ENCODE measurements at places on chromosomes 13 and 19.

DNA sequence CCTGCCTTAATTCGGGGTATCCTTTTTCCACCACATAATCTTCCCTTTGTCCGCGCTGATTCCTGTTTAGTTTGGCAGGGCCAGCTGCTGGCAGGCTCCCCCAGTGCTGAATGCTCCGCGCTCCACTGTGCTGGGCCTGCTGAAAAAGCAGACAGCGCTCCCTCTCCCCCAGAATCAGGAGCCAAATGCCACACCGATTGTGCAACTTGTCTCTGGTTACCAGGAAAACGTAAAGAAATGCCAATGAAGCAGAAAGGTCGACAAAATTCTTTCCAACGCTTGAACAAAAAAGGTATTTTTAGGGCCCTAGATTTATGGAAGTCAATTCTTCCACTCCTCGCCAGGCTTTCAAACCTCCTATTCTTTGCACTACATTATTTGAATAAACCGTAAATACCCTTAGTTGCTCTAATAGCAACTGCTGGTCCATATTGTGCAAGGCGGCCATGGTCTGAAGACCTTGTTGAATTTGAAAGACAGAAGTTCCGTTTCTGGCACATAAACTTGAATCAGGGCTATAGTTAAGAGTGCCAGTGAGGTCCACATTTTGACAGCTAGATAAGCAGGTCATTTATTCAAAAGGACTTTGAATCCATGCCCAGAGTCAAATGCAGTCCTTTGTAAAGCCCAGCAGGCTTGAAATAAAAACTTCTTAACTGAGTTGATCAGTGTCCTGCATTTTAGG, 206.7 kb upstream of the RFC3 start:
- no peak for DNase-seq

DNA sequence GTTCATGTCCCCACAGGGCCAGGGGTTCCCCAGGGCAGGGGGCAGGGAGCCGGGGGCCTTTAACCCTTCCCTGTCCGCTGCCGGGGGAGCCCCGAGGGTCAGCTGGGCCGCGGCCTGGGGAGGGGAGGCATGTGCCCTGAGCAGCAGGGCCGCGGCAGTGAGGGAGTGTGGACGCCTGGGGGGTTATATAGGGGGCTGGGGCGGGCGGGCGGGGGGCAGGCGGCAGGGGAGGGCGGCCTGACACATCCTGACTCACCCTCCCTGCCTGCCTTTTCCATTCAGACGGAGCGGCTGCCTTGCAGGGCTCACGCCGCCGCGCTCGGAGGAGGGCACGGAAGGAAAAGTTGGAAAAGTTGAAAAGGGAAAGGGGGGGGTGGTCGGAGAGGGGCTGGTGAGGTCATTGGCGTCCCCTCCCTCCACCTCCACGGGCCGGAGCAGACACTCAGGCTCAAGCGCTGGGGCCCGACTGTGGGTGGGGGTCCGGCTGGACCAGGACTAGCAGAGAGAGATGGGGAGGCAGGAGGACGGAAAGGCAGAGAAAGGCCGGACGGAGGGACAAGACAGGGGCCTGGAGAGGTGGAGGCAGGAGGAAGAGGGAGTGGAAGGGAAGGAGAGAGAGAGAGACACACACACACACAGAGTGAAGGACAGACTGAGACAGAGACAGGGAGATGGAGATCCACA, at the start of gene IL11:
Gene IL11, minus strand, starts transcription at position 159 of the 684 bp plus-strand sequence. Its CDS starts 153 bp downstream, at position 6.
- DNase-seq, result no peak

GRCh38 chr13:21518617-21519144, 59.6 kb upstream of the ZDHHC20 start:
- DNase-seq, result no peak

- DNase-seq, result no peak
Measured at GRCh38 chr19:13118424-13119193, 545 bp downstream of the NACC1 start.

DNA sequence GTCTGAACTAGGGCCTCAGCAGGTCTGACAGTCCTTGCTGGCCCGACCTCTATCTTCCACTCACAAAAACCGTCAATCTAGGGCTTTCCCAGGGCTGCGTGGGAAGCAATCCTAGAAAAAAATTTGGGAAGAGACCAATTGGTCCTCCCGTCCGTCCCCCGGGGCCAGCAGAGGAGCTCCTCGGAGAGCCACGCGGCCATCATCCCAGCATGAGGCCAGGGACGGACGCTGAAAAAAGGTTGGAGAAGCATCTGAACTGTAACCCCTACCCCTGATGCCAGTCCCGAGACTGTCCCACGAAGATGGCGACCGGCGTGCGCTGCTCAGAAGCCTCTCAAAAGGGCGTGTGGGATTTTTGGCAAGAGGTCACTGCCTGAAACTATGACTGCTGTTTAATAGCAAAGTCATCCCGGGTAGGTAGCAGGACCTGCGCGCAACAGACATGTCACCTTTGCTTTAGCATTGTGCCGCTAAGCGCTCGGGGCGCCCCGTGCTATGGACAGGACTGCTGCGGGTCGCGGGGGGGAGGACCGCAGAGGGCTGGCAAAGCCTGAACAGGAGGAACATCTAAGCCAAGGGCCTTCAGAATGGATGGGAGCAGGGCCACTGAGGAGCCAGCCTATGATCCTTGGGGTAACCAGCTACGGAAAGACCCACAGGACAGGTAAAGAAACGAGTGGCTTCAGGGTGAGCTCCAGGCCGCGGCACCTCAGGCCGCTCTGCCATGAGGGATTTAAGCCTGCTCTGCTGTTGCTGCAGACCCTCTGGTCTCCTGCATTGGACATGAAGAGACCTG, 10.6 kb downstream of the AKAP8 start:
- no peak for DNase-seq

GRCh38 chr19:40335101-40335500, 13.1 kb downstream of the C19orf47 start:
- DNase-seq, result no peak

- no peak for DNase-seq
Measured at GRCh38 chr13:78592584-78592983, 10.8 kb downstream of the POU4F1 start.

DNA sequence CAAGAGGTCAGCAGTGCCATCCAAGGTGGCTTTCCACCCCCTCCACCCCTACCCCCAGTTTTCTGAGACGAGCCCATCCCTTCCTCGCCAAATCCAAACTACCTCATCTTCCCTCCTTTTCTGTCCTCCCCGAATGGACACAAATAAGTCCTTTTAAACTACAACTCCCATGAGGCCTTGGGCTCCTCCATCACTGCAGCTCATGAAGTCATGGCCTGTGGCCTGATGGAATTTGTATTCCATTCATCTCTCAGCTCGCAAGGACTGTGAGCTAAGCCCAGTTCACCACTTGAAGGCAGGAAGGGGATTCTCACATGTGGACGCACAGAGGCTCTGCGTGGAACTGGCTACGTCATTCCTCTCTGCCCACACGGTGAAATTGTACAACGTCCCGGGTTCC, 12.5 kb downstream of the PTPRH start:
- DNase-seq, result no peak

GRCh38 chr13:51328488-51328887, 11.0 kb upstream of the SERPINE3 start:
- DNase-seq, result no peak

DNA sequence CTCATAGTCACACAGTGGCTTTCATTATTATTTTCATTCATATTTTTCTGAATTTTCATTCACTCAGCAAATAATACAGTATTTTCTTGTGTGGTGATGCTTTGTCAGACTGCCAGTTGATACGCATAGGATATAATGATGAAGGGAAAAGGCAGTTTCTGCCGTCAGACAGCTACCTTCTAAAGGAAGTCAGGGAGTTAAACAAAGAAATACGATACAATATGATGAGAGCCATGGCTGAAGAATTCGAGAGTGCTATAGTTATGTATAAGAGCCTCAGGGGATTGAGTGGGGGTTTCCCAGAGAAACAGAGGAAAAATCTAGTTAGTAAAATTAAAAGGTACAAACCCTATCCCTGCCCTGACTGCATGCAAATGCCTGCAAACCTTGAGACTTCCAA, 479.1 kb downstream of the OLFM4 start:
- no peak for DNase-seq

GRCh38 chr13:107461751-107462150, 753.6 kb downstream of the LIG4 start:
- DNase-seq, result no peak

- DNase-seq, result no peak
Measured at GRCh38 chr19:46605356-46605821, 4.3 kb downstream of the CALM3 start.

GRCh38 chr19:3368441-3368795, 2.0 kb downstream of the NFIC start:
- no peak for DNase-seq

DNA sequence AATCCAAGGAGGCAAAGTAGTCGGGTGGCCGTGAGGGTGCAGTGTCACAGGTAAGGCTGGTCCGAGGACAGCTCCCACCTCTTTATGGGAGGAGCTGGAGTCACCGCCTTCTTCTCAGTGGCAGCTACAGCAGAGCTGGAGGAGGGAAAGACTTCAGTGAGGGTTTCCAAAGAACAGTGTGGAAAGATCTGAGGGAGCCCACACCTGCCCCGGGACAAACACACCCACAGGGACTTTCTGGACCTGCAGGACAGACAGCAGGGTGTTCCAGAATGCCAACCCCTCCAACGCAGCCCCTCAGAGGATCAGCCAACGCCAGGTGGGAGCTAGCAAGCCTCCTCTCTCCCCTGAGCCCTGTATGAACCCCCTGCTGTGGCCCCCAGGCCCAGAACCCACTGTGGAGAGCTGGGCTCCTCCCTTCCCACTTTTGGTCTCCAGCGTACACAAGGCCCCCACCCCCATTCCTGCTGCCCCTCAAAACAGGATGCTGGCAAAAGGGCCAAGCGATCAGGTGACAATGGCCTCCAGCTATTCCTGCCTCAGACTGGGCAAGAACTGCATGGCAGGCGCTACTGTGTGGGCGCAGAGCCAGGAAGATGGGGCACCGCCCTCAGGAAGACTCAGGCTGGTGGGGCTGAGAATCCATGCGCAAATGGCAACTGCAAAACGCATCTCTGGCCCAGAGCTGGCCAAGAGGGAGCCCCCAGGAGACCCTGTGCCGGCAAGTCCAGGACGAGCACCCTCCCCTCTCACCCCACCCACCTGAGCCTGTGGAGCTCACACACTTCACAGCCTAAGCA, 3.5 kb upstream of the CD320 start:
- DNase-seq, result no peak

DNA sequence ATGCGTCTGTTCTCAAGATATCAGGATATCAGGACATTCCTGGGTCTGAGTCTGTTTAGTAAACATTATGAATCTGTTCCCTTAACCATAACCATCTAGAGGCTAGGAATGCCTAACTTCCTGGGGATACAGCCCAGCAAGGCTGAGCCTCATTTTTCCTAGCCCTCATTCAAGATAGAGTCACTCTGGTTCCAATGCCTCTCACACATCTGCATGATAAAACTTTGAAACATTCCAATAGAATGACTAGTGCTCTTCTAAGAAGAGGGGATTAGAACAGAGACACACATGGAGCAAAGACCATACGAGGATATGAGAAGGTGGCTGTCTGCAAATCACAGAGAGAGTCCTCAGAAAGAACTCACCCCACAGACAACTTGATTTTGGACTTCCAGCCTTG, 20.6 kb upstream of the CABP5 start:
- no peak for DNase-seq

GRCh38 chr13:73514208-73514607, 455.4 kb downstream of the KLF5 start:
- no peak for DNase-seq

- no peak for DNase-seq
Measured at GRCh38 chr13:42603571-42603970, 29.6 kb downstream of the TNFSF11 start.

- no peak for DNase-seq
Measured at GRCh38 chr13:97224544-97225300, 2.6 kb downstream of the MBNL2 start.

DNA sequence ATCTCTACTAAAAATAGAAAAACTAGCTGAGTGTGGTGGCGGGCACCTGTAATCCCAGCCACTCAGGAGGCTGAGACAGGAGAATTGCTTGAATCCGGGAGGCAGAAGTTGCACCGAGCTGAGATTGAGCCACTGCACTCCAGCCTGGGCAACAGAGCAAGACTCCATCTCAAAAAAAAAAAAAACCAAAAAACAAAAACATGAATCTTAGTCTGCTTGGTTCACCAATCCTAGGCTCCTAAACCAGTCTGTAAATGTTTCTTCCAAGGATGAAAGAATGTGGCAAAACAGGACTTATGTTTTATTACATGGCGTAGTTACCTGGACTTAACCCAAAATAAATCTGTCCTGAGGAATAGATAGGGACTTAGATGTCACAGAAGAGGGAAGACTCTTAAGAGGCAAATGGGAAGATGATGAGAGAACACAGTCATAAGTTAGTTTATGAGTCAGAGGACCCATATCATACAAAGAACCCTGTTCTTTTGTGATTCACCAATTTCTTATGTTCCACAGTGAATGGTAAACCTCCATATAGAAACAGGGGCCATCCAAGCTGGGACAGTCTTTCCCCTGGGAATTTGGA, 6.9 kb upstream of the FBXL3 start:
- no peak for DNase-seq

DNA sequence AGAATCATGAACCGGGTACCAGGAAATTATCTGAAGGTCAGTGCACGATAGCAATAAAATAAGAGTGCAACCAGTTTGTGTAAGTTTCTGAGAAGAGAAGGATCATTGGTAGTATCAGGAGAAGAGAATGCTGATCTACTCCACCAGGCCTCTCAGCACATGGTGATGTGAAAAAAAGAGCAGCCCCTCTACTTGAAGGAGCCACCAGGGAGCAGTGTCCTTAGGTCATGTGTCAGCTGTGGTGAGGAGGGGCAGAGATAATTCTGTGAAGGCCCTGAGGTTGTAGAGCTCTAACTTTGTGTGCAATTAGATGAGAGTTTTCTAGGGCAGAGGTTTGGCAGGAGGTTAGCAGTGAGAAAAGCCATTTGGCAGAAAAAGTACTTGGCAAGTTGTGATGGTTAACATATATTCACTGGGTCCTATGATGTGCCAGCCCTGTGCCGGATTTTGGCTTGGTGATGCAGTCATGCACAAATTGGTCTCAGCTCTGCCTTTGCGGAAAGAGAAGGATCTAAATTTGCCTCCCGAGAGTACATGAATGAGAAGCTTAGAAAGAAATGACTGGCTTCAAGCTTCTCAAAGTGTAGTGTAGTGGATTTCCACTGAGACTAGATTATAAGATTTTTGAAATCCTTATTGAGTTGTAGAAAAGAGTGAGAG, 19.2 kb upstream of the ZC3H13 start:
- no peak for DNase-seq

GRCh38 chr13:30872685-30873461, 33.2 kb upstream of the MEDAG start:
- no peak for DNase-seq

DNA sequence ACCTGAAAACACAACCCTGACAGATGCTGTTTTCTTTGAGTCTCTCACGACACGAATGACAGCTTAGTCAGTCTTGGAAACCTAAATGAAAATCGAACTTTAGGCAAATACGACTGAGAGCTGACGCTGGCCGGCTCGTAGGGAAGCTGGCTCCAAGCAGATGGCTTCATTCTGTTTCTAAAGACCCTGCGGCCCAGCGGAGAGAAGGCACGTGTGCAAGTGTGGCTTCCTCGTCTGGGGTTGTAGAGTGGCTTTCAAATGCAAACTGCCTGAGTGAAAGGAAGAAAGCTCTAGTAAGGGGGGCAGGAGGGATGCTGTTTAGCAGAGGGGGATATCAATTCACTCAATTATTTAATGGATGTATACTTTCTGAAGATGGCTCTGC, 26.1 kb upstream of the TIMM44 start:
- DNase-seq, result no peak

GRCh38 chr13:34748073-34748472, 194.0 kb upstream of the NBEA start:
- no peak for DNase-seq

GRCh38 chr19:3097442-3097871, 3.3 kb downstream of the GNA11 start:
- DNase-seq, result no peak

Measured in stimulated activated CD4-positive, alpha-beta T cell treated with anti-CD3 and anti-CD28 coated beads, Interleukin-2, amount 100 ng/mL, for 4 hours (primary cell).